Germinal center (tissue), 1 donor: ENCODE measurements at places on chromosomes 12 and 14.

- no peak for DNase-seq
These were observed 10.5 kb upstream of the SELPLG start for GRCh38 chr12:108643941-108644810.

DNA sequence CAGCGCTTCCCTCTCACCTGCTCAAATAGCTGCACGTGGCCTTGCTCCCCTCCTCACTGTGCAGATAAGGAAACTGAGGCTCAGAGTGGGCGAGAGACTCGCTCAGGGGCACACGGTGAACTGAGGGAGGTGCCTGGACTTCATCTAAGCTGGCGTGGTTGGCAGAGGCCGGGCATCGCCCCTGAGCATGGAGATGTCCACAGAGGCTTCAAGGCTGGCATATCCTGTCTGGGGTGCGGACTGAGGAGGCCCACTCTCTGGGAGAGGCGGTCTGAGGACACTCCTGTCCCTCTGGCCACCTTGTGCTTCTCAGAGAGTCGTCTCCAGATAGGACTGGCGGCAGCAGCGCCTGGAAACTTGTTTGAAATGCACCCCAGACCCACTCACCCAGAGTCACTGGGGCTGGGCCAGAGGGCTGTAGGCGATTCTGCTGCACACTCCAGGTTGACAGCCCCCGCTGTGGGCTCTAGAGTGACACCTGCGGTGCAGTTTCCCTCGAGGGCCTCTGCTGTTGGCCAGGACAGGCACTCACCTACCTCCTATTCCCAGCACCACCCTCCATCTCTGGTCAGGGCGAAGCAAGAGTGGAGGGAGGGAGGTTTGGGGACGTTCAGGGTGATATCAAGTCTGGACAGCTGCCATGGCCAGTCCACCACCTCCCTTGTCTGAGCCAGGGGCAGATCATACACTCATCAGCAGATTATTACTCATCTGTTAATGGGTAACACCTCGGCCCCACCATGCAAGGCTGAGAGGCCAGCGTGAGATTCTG, 11.2 kb upstream of the LBHD2 start:
- no peak for DNase-seq

DNA sequence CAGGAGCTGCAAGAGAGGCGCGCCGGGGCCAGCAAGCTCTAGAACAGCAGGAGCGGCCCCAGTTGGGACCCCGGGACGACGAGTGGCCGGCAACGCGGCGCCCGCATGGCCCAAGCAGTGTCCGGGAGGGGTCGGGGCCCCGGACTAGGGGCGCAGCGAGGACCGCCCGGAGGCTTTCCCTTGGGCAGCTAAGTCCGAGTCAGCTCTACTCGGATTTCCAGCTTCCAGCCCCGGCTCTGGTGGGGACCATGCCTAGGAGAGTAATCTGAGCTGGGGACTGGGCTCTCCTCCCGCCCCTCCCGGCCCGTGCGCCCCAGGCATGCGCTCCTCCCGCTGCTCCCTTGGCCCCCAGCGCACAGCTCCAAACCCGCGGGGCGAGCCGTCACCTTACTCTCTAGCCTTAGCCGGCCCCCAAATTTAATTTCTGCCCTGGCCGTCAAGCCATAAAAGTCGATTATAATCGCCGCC, 41.6 kb upstream of the CAPRIN2 start:
- DNase-seq = peak; percentile 6

DNA sequence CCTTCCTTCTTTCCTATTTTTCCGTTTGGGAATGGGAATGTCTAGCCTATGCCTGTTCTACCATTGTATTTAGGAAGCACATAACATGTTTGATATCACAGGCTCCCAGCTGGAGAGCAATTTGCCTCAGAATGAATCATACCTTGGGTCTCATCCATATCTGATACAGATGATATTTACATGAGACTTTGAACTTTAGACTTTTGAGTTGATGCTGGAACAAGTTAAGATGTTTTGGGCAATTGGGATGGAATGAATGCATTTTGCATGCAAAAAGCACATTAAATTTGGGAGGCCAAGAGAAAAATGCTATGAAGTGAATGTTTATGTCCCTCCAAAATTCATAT, 61.9 kb upstream of the BEGAIN start:
- no peak for DNase-seq

DNA sequence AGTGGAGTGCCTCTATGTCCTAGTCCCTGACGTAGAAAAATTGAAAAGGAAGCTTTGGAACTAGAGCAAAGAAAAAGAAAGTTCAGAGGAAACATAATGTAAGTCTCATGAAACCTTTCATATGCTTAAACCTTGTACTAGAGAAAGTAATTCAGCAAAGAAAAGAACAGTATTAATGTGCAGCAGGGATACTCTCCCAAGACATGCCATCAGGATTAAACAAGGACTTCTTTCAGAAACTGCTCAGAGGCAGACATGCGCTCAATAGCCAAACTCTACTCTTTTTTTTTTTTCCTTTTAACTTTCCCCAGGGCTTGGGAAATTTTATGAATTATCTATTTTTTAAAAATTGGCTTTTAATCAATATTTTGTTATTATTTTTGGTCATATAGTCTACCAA, 7.1 kb upstream of the ASB8 start:
- DNase-seq = no peak

DNA sequence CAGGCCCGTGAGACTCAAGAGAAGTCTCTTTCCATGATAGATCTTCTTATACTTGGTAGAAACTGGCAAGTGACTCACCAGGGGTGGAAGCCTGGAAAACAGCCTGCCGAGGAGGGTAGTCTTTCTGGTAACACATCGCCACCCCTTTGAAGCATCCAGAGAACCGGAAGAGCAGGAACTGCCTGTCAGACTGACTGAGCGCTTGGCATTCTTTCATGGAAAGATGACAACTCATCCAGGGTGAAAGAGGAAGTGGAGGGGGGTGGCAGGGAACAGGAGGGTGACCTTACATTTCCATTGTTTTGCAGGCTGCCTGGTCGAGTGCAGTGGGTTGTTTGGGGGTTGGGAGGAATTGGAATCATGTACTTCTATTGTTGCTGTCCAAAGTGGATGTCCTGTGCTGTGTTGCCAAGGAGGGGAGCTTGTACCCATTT, 34.5 kb downstream of the PRKCH start:
- no peak for DNase-seq

- no peak for DNase-seq
These were observed 183.5 kb downstream of the NUAK1 start for GRCh38 chr12:105954951-105955931.

GRCh38 chr14:74754899-74755298, 8.2 kb upstream of the YLPM1 start:
- no peak for DNase-seq

- no peak for DNase-seq
These were observed 253.2 kb downstream of the NOVA1 start for GRCh38 chr14:26344596-26344995.

GRCh38 chr14:41872931-41873685, 266.4 kb downstream of the LRFN5 start:
- no peak for DNase-seq

DNA sequence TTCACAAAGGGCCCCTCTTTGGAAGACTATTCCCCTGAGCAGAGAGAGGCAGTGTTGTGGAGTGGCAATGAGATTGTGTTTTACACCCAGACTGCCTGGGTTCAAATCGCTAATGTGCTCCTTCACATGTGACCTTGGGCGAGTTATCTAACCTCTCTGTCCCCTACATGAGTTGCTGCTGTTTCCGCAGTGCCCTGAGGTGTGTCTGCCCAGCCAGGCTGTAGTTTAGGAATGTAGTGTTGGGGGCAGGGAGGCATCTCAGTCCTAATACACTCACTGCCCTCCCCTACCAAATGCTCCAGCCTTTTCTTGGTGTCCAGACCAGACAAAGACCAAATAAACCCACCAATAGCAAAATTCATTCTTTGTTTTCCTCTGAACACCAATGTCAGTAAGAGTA, 78.6 kb downstream of the SLC24A4 start:
- DNase-seq = no peak

GRCh38 chr12:32475724-32476123, 76.4 kb downstream of the FGD4 start:
- no peak for DNase-seq

- no peak for DNase-seq
These were observed 34.3 kb upstream of the NCOR2 start for GRCh38 chr12:124601706-124602105.

GRCh38 chr12:123748661-123749060, 13.4 kb upstream of the DNAH10 start:
- DNase-seq = no peak

- peak; percentile 25 for DNase-seq
These were observed 1392.4 kb upstream of the TMEM132C start for GRCh38 chr12:126874427-126875026.

- no peak for DNase-seq
These were observed 147.7 kb upstream of the SYT10 start for GRCh38 chr12:33587354-33587753.

DNA sequence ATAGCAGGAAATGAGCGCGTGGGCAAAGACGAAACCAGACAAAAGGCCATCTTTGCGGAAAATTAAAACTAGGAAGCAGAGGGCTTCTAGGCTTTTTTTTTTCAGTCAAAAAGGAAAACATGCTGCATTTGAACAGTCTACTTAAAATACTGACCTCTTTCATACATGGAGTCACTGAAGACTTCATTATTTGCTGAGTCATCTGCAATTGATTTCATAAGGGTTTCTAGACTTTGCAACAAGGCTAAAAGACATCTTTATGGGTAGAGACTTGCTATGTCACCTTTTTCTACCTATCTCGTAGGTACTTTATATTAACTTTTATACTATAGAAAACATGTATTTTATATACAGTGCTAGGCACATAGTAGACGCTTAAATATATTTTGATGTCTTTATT, 238.4 kb downstream of the TMEM132D start:
- no peak for DNase-seq

- DNase-seq = no peak
These were observed 37.7 kb upstream of the TXNRD1 start for GRCh38 chr12:104177663-104178501.

- DNase-seq = peak; percentile 43
These were observed 9.8 kb upstream of the KDM2B start for GRCh38 chr12:121590476-121591143.
